ENCODE measurements at places on chromosomes 13 and 19.

- DNase-seq = peak; percentile 40
Measured at GRCh38 chr13:107124129-107124718, 556.3 kb upstream of the ARGLU1 start.

DNA sequence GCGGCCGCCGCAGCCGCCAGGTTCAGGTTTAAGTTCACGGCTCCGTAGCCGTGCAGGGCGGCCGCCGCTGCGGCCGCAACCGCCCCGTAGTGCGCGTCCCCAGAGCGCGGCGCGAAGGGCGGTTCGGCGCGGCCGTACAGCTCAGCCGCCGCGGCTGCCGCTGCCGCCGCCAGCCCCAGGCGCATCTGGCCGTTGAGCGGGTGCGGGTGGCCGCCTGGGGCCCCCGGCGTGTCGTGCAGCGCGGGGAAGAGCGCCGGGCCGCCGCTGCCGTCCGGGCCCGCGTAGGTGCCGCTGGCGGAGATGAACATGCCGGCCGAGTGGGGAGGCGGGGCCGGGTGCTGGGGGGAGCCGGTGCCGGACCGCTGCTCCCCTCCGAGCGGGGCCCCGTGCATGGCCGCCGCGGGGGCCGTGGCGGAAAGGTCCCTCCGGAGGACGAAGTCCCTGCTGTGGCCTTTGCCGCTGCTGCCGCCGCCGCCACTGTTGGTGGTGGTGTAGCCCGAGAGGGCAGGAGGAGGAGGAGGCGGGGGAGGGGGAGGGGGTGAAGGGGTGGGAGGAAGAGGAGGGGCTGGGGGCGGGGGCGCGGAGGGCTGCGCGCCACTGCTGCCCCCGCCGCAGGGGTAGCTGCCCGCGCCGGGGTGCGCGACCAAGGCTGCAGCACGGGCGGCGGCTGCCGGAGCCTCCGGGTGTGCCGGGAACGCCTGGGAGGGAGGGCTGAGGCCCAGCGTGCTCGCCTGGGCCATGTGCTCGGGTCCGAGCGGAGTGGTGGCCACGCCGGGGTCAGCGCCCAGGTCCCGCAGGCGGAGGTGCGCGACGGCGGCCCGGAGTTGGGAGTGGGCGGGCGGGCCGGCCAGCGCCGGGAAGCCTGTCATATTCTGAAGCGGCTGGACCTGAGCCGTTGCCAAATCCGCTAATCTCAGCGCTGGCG lies 654 bp downstream of the ZIC5 start:
- no peak for DNase-seq

GRCh38 chr19:10228393-10228792 lies 2.7 kb downstream of the S1PR2 start:
- no peak for DNase-seq

- DNase-seq = peak; percentile 75
Measured at GRCh38 chr13:23380534-23380933, 53.0 kb downstream of the SACS start.

DNA sequence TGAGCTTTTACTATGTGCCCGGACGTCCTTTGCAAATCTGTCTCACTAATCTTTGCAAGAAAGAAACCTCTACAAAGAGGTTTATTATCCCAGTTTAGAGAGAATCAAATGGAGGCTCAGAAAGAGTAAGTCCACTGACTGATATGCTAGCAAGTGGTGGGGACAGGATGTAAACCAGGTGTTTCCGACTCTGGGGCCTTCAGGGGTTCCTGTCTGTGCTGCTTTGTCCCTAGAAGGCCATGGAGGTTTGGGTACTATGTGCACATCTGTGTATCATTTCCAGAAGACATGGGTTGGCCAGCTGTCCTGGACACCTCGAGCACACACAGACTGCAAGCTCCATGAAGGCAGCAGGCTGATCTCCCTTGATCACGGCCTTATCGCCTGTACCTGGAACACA lies 1.2 kb upstream of the KPTN start:
- DNase-seq = no peak

GRCh38 chr19:10395003-10395402 lies 8.3 kb downstream of the CDC37 start:
- no peak for DNase-seq

- peak; percentile 87 for DNase-seq
Measured at GRCh38 chr13:97273341-97273831, 51.3 kb downstream of the MBNL2 start.

DNA sequence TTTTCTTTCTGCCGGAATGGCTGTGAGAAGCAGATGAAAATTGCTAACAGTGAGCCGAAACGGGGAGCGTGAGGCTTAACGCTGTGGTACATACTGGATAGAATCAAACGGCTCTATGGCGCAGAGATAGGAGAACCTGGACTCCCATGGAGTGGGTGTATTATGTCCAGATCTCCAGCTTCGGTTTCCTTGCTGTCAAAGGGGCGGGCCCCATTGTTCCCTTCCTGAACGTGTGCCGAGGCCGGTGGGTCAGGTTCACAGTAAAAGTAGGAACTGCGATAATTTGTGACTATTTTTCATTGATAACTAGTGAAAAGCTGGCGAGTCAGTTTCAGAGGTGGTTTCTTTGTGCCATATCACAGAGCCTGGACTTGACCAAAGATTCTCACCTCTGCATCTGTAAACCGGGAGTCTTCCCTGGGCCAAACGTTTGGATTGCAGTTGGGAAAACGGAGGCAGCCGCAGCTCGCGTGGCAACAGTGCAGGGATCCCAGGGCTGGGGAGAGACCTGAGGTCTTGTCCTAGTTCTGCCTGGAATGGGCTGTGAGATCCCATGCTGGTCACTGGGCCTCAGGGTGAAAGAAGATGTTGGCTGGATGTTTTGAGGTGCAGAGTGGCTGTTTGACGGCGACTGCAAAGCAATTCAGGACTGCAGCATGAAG lies 752 bp downstream of the RPL18A start:
- no peak for DNase-seq

- no peak for DNase-seq
Measured at GRCh38 chr13:46953941-46954340, 57.1 kb upstream of the HTR2A start.

GRCh38 chr19:55209693-55210472 lies 582 bp upstream of the PTPRH start:
- peak; percentile 92 for DNase-seq

GRCh38 chr13:91767651-91768050 lies 369.2 kb downstream of the GPC5 start:
- no peak for DNase-seq

DNA sequence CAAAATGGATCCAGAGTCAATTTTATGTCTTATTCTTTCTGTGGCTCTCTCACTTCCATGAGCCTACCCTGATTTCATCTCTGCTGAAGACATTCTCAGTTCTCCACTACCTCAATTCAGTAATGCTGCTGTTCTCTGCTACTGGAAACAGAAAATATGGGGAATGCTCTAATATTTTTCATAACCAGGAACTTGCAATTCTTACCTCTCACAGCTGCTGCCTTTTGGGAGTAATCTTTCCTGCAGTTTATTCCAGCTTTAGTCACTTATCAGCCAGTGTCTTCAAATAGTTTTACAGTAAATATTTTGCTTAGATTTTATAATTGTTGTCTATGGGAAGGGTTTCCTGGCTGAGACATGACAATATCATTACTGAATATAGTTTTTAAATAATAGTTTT lies 145.1 kb upstream of the UFM1 start:
- no peak for DNase-seq

- no peak for DNase-seq
Measured at GRCh38 chr19:9620842-9621155, 233 bp downstream of the ZNF561 start.

- no peak for DNase-seq
Measured at GRCh38 chr13:99469041-99469440, 32.2 kb upstream of the TM9SF2 start.

- no peak for DNase-seq
Measured at GRCh38 chr19:6733338-6734095, 3.9 kb downstream of the GPR108 start.

GRCh38 chr13:77460195-77460594 lies 75.3 kb upstream of the SCEL start:
- DNase-seq = no peak

GRCh38 chr13:113022745-113023574 lies 53.9 kb downstream of the MCF2L start:
- no peak for DNase-seq

- DNase-seq = no peak
Measured at GRCh38 chr13:100341327-100341726, 247.3 kb downstream of the GGACT start.

- peak; percentile 9 for DNase-seq
Measured at GRCh38 chr13:65592731-65593130, 1637.4 kb downstream of the PCDH9 start.

GRCh38 chr13:112137144-112137543 lies 70.2 kb downstream of the SOX1 start:
- no peak for DNase-seq

DNA sequence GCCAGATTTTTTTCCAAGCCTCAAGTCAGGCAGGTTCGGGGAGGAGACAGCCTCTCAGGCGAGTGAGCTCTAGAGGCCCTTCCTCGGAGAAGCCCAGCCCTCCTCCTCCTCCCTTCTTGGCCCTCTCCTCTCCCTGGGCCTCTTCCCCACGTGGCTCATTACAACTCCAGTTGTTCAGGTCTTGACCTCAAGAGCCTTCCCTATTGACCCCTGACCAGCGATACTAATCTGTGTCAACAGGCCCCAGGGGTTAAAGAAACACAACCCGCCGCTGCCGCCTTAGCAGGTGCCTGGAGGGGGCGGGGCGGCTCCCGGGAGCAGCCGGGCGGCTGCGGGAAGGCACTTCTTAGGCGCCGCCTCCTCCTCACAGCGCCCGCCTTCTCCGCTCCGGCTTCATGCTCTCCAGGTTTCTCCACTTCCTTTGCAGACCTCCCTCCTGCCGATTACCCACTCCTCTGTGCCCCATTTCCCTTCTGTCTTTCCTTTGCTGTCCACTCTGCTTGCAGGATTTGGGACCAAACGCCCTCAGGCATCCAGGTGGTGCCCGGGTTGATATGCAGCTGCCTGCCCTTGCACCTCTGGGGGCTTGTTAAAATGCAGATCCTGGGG lies 51.0 kb downstream of the LYL1 start:
- DNase-seq = no peak

- peak; percentile 39 for DNase-seq
Measured at GRCh38 chr13:98353750-98354149, 176.7 kb upstream of the RNF113B start.

DNA sequence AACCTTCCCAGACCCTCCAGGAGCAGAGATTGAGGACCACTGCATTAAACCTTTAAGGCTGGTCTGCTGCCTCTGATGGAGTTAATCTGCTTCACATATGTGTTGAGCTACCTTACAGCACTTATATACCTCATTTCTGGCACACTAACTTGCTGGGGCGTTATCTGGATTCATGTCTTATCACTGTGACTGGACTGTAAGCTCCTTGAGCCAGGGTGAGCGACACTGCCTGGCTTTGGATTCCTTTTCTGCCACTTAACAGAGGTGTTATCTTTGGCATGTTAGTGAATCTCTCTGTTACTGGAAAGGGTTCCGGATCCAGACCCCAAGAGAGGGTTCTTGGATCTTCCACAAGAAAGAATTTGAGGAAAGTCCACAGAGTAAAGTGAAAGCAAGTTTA lies 69.8 kb upstream of the RGCC start:
- DNase-seq = no peak

GRCh38 chr13:49368688-49369087 lies 75.2 kb downstream of the CAB39L start:
- DNase-seq = no peak

- peak; percentile 24 for DNase-seq
Measured at GRCh38 chr19:41939861-41940730, 11.8 kb upstream of the ERFL start.

DNA sequence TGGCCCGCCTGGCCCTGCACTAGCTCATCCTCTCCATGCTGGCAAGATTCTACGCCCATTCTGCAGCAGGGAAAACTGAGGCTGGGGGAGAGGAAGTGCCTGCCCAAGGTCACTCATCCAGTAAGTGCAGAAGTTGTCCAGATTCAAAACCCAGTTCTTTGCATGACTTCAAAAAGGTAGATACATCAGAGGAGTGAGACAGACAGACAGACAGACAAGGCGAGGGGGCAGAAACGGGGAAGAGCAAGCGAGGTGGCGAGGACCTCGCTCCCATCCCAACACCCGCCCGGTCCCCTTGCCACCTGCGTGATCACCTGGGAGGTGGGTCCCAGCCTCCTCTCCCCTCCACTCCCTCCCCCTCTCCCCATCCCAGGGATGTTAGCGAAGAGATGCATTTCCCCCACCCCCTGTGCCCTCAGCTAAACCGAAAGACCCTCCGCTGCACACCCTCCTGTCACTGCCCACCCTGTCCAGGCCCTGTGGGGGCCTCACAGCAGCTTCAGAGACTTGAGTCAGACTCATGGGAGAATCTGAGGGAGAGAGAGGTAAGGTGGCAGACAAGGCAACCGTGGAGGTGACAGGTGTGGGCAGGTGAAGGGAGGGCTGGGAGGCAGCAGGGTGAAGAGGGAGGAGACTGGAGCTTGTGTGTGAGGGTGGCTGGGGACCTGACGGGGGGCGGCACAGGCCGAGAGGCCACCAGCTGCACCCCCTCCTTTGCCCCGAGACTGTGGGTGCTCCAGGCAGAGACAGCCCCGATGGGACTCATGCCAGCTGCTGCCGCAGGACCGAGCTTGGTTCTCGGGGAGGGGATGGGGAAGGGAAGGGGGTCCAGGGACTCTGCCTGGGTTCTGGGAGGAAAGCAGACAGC lies 18.9 kb downstream of the LRRC4B start:
- no peak for DNase-seq

GRCh38 chr13:67186995-67187569 lies 43.1 kb downstream of the PCDH9 start:
- DNase-seq = no peak

GRCh38 chr19:47107953-47108746 lies 5.4 kb downstream of the ZC3H4 start:
- DNase-seq = no peak

- DNase-seq = no peak
Measured at GRCh38 chr19:54434112-54434872, 14.7 kb upstream of the LENG8 start.

- no peak for DNase-seq
Measured at GRCh38 chr13:25847635-25848626, 203.9 kb downstream of the SHISA2 start.

- DNase-seq = peak; percentile 22
Measured at GRCh38 chr19:12000152-12000981, 35.1 kb downstream of the ZNF433 start.

DNA sequence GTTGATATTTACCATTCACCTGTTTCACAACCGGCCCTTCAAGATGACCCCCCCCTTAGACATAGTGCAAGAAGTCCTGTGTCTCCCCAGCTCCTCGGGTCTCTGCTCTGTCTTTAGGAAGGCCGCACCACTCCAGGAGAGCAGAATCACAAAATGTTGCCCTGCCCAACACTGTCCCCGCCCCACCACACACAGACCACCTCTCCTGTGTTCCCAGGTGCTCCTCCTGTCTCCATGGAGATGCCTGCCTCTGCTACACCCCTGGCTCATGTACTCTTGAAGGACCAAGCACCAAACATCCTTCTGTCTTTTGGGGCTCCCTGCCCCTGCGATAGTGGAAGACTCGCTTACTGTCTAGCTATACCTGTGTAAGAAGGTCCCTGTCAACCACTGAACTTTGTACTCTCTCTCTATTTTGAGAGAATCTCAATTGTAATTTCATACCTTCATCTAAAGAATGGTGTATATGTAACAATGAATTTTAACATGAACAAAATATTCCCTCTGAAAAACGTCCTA lies 9.6 kb upstream of the TNFRSF19 start:
- no peak for DNase-seq
